CMK (cell line): ENCODE measurements at places on chromosomes 1 and 21.

DNA sequence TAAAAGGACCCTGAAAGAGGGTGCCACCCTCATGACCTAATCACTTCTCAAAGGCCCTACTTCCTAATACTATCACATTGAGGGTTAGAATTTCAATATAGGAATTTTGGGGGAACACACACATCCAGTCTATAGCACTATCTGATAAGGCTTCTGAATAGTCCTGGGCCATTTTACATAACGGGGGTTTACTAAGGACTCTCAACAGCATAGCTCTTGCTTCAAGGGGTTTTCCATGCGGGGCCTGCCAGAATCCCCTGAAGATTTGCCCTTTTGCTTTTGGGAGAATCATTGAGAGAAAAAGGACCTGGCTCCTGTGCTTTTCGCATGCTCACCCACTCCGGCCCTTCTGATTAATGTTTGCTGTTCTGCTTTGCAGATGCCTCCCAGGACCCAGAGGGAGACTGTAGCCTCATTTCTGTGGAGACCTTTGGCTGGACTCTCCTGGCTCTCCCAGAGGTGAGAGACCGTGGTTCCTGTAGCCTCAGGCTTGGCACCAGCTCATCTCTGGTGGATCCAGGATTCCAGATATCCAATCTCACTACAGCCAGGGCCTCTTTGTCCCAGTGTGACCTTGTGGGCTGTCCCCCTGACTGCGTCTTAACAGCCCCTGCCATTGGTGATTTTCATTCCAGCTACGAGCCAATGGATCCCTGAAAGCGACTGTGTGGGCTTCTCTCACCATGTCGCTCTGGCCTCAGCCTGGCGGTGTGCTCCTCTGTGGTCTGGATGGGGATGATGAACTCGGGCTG lies 72.6 kb downstream of the DDR2 start:
- DNase-seq: no peak

DNA sequence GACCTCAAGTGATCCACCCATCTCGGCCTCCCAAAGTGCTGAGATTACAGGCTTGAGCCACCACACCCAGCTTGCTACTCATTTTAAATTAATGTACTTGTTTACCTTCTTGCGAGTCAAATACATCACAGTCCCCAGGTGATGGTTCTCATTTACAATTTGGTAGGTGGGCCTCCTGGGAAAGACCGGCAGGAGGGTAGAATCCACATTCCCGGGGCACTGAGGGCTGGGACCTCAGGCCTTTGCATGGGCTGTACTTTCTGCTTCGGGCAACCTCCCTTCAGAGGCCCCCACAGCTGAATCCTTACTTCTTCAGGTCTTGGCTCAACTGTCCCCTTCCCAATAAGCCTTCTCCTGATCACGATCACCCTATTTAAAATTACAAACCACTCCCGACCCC lies 165.5 kb downstream of the KAZN start:
- DNase-seq: no peak

GRCh38 chr1:17214876-17215544 lies 10.1 kb downstream of the PADI1 start:
- no peak for DNase-seq

DNA sequence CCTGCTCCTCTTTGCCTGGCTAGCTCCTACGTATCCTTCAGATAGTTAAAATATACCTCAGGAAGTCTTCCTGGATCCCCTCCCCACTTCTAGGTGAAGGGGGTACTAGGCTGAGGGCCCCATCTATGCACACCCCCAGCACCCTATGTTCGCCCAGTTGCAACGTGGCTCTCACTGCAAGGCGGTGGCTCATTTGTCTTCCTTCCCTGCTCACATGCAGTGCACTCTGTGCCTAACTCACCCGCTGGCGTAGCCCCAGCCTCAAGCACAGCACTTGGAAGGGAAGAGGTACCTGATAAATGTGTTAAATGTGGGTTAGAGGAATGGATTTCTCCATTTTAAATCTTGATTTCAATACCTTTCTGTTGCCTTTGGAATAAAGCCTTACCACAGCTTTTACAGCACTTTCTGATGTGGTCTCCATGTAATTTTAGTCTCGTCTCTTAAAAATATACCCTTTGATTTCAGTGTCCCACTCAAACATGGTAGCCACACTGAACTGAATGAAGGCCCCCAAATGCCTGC lies 39.3 kb downstream of the L1TD1 start:
- no peak for DNase-seq

DNA sequence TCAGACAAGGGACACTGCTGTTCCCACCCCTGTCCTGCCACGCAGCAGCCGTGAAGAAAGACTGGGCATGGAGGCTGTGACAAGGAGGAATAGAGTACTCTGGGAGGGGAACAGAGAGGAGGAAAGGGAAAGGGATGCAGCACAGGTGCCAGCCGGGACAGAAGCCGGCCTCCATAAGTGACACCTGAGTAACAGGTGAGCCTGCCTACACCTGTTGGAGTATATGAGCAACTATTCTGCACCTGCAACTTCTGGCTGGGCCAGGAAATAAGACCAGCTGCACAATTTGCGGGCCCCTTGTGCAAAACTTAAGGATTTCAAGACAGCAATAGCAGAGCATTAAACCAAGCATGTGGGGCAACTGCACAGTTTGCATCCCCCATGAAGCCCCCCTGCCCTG lies 72.5 kb upstream of the GOLT1A start:
- DNase-seq: no peak

GRCh38 chr1:10283318-10283984 lies 73.1 kb downstream of the KIF1B start:
- no peak for DNase-seq

DNA sequence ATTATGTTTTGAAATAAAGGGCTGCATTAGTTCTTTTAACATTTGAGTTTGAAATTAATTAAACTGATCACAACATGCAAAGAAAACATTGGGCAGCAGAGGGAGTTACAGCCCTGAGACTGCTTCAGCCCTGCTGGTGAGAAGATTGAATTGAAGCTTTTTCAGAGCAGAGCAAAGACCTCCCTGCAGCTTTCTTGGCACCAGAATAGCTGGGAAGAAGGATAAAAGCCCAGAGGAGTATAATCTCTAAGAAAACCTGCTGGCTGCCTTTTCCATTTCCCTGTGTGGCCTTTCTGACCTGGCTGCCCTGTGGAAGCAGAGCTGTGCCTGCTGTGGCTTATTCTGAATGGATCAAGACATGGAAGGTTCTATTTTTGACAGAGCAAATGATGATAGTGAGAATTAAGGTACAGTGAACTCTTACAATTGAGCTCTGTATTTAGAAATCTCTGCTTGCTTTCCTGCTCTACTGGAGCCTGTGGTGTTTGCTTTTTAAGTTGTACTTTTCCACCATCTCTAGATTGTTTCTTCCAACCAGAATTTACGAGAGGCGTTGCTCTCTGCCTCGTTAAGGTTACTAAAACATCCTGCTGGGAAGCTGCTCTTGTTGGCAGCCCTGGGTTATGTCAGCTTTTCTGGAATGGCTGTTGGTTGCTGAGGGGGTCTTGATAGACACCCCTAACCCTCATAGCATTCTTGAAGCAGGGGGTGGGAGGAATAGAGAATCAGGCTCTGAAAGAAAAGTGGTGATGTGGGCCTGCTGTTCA lies 9.9 kb downstream of the SNRPE start:
- DNase-seq: peak; percentile 22

DNA sequence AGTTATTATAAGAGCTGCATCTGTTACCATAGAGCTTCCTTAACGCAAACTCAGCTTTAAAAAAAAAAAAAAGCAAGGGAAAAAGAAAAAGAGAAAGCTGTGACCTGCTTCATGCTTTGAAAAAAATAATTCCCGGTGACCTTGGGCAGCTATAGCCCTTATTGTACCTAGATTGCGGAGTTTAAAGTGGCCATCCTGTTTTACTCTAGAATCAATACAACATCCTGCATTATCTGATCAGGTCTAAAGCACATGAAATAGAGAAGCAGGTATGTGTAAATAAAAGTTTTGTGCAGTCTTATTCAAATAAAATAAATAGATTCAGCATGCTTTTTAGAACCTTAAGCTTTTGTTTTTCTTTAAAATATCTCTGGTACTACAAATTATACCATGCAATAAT lies 126.8 kb upstream of the KIAA1614 start:
- no peak for DNase-seq

- no peak for DNase-seq
Measured at GRCh38 chr1:10475510-10475909, 760 bp downstream of the PEX14 start.

GRCh38 chr1:53189061-53189460 lies 7.6 kb upstream of the CPT2 start:
- DNase-seq: no peak

DNA sequence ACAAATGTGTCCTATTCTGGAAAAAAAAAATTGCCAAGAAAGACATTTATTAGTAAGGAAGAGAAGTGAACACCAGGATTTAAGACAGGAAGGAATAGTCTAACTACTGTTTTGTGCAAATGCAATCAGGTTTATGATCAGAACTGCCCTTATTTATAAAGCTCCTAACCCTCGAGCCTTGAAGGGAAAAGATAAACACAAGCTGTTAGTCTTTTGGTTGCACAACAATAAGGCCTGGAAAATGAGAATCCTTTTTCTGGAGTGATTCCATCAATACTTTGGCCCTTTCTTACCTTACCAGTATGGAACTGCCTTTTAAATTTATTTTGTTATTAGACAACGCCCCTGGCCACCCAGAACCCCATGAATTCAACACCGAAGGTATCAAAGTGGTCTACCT lies 52.9 kb downstream of the SNRPE start:
- no peak for DNase-seq

- DNase-seq: no peak
Measured at GRCh38 chr1:74053407-74053806, 144.6 kb downstream of the LRRIQ3 start.

DNA sequence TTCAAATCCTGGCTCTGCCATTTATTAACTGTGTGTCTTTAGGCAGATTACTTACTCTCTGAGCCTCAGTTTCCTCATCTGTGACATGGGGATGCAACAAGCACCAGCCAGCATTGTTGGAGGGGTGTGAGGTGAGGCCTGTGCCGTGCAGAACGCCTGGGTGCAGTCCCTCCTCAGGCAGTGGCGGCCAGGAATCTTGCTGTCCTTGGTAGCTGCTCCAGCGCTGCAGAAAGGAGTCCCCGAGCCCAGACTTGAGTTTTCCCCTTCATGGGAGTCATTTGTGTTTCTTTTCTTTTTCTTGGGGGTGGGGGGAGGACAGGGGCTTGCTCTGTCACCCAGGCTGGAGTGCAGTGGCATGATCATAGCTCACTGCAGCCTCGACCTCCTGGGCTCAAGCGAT lies 46.6 kb downstream of the DISP3 start:
- DNase-seq: no peak

- no peak for DNase-seq
Measured at GRCh38 chr21:42239973-42240372, 21.0 kb downstream of the ABCG1 start.

DNA sequence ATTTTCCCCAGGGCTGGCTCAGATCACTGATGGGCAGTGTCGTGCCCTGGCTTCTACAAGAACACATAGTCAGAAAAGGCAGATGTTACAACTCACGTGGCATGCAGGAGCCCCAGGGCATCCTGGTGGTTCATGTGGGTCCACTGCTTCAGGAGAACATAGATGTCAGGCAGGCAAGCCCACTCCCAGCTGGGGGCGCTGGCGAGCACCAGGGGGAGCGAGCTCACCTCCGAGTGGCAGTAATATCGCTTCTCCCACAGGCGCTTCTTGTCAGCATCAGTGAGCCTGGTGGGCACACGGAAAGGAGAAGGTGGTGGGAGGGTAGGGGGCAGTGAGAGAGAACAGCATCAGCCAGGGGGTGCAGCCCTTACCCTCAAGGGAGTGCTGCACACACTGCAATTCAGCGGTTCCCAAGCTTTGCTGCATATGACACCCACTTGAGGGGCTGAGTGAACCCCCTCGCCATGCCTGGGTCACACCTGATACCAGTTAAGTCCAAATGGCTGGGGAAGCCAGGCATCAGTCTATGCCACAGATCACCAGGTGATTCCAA lies 34.3 kb upstream of the PPP1R15B start:
- no peak for DNase-seq

DNA sequence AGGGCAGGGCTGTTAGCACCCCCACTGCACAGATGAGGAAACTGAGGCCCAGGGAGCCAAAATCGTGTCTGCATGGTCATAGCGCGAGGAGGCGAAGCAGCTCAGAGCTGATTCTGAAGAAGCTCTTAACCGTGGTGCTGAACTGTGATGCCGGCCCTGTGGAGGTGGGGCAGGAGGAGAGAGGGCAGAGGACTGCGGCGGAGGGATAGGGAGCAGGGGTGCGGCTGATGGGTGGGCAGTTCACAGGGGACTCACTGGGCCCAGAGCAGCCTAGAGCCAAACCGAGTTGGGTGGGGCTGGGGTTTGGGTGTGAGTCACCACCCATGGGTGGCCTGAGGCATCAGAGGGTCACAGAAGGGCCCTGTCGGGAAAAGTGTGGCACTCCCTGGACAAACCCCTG lies 74.7 kb downstream of the RAP1GAP start:
- DNase-seq: no peak

- peak; percentile 26 for DNase-seq
Measured at GRCh38 chr1:91166106-91166712, 144.4 kb upstream of the ZNF644 start.

- no peak for DNase-seq
Measured at GRCh38 chr1:218683242-218683641, 338.1 kb downstream of the TGFB2 start.

DNA sequence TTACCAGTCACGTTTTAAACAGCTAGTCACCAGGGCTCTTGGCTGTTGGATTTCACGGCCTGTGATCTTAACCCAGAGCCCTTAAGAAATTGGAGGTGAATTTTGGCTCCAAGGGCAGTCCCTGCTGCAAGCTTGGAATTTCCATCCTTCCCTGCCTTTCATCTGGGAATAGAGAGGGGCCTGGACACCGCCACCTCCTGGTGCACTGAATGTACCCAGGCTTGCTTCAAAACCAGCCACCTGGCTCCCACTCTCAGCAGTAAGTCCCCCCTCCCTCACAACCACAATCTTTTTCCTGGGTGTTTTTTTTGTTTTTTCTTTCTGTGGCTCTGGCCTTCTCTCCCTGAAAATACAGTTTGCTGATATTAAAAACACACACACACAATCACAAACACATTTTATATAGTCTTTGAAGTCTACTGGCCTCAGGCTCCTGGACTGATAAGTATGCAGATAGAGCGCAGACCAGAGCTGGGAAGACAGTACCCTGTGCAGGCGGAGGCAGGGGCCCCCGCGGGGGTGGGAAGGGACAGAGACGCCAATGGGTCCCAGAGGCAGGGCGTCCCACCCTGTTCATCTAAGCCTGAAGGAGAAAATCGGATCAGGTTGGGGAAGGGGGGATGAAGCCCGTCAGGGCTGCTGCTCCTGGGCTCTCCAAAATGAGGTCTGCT lies 65.8 kb upstream of the IGSF21 start:
- no peak for DNase-seq

GRCh38 chr1:111582644-111583618 lies 36.7 kb upstream of the RAP1A start:
- no peak for DNase-seq

GRCh38 chr1:158055854-158056253 lies 62.4 kb downstream of the KIRREL1 start:
- DNase-seq: no peak
